ENCODE measurements at places on chromosomes 5 and 9. TPM values are rescaled to one million over a fixed set of nuclear protein-coding genes. Genes with fewer than 3 reads are reported as not detected.

DNA sequence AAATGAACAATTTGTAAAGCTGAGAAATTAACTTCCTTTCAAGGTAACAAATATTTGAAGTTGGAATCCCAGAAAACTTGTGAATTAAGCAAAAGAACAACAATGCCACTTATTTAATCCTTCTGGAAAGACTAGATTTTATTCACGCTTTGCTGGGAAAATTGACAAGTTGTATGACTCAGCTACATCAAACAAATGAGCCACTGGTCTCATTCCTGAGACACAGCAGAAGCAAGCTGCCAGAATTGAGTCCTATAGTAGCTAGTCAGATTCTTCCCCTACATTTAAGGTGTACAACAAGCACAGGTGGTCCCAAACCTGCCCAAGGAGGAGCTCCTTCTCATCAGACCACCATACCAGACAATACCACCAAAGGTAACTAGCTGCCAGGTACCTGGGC, 280.7 kb downstream of the SPOCK1 start:
- no peak overlapping the region for H3K4me3 ChIP-seq
- no peak overlapping the region for H3K27ac ChIP-seq
- H3K27me3 ChIP-seq, result no peaks in the 10 kb centered on the region

DNA sequence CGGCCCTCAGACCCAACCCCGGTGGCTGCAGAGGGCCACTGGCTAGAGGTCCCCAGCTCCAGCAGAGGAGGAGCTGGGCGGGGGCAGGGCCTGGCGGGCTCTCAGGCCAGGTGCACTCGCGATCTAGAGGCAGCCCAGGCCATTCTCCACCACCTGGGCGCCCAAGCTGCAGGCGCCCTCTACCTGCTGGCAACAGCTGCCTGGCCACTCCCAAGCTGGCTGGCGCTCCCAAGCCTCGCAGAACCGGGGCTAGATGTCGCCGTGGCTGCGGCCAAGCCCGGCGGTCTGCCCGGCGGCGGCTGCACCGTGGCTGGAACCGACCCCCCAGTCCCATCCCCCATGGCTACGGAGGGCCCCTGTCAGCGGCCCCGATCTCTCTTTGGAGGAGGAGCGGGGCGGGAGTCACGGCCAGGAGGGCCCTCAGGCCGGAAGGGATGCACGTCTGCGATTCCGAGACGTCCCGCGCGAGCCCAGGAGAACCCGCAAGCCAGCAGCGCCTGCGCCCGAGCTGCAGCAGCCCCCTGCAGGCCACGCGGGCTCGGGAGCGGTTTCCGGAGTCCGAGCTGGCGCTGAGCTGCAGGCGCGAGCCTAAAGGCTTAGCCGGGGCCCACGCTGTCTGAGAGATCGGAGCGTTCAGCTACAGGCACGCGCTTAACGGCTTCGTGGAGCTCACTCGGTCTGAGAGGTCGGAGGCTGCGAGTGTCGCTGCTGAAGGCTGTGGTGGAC, 44.3 kb upstream of the BICD2 start:
- H3K27ac ChIP-seq, result no peak overlapping the region
- no peaks in the 10 kb centered on the region for H3K36me3 ChIP-seq
- peaks cover 100% of the 10 kb centered on the region for H3K27me3 ChIP-seq
- H3K4me1 ChIP-seq, result no peaks in the 10 kb centered on the region

GRCh38 chr9:114467226-114467750, 38.0 kb downstream of the WHRN start:
- no peaks in the 10 kb centered on the region for H3K27me3 ChIP-seq
- H3K36me3 ChIP-seq, result no peaks in the 10 kb centered on the region
- H3K27ac ChIP-seq, result no peak overlapping the region
- no peaks in the 10 kb centered on the region for H3K4me1 ChIP-seq
- no peak overlapping the region for H3K4me3 ChIP-seq

GRCh38 chr5:68533571-68534084, 318.1 kb downstream of the PIK3R1 start:
- H3K4me3 ChIP-seq, result no peak overlapping the region
- no peaks in the 10 kb centered on the region for H3K27me3 ChIP-seq
- H3K27ac ChIP-seq, result no peak overlapping the region
- no peaks in the 10 kb centered on the region for H3K36me3 ChIP-seq
- H3K4me1 ChIP-seq, result no peaks in the 10 kb centered on the region

GRCh38 chr5:157671592-157672330, 428 bp downstream of the C5orf52 start:
- no peaks in the 10 kb centered on the region for H3K4me1 ChIP-seq
- DNase-seq, result no peak
- H3K27me3 ChIP-seq, result peaks cover 37% of the 10 kb centered on the region
- H3K27ac ChIP-seq, result no peak overlapping the region
- no peaks in the 10 kb centered on the region for H3K36me3 ChIP-seq

DNA sequence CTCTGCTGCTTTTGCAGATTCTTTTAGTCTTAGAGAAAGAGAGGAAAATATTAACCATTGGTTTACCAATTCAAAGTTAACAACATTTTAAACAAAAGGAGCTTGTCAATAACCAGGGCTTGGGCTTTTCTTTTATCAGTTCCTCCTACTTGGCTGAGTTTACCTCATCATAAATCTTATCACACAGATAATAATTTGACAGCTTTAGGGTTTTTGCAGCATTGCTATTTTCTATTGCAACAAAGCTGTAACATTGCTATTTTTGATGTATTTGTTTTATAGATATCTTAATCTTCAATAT, 9.8 kb upstream of the ABL1 start:
- H3K27me3 ChIP-seq, result no peaks in the 10 kb centered on the region
- DNase-seq, result no peak
- H3K36me3 ChIP-seq, result no peaks in the 10 kb centered on the region
- H3K4me1 ChIP-seq, result peaks cover 35% of the 10 kb centered on the region

DNA sequence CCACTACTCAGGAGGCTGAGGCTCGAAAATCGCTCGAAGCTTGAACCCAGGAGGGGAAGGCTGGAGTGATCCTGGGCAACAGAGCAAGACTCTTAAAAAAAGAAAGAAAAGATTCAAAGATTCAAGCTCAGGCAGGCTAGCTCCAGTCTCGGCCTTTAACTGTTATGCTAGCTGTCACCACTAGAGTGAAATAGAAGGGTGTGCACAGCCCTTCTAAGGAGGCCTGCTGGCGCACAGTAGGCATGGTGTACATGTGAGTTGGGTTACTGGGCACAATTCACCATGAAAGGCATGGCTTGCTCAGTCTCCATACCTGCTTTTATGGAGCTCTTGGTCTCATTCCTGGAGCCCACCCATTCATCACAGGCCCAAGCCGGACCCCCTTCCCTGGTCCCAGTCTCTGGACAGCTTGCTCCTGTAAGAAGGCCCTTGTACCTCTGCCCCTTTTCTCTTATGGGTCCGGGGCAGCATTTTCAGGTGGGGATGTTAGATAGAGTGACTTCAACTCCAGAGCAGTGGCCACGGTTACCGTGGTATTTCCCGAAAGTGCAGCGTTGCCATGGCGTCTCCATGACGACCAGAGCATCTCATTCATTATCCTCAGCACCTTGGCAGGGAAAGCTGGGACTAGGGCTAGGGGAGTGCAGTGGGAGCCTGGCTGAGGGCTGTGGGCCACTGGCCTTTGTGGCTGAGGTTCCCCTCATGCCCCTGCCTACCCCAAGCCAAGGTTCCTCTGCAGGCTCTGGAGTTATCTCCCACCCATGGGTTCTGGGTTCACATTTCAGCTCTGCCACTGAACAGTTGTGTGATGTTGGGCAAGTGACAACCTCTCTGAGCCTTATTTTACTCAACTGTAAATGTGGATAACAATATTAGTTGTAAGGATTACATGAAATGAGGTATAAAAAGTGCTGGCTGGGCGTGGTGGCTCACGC, 5.7 kb downstream of the NDST1 start:
- H3K4me1 ChIP-seq, result peaks cover 42% of the 10 kb centered on the region
- no peak overlapping the region for H3K4me3 ChIP-seq
- no peaks in the 10 kb centered on the region for H3K27me3 ChIP-seq
- H3K27ac ChIP-seq, result peak overlapping the region; percentile 26

DNA sequence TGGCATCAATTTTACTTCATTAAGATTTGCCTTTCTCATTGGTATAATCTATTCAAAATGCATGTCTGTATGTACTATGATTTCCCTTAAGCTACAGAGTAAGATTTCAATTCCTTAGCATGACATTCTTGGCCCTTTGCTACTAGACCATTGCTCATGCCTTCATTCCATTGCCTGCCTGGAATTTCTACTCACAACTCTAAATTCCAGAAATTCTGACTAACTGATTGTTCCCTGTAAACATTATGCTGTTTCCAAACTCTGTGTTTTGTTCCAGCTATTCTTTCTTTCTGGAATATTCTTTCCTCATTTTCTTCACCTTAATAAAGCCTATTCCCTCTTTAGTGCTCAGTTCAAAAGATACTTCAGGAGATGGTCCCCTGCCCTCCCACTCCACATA, 568.8 kb upstream of the SEMA6A start:
- H3K36me3 ChIP-seq, result no peaks in the 10 kb centered on the region
- H3K27me3 ChIP-seq, result no peaks in the 10 kb centered on the region
- no peak for DNase-seq

DNA sequence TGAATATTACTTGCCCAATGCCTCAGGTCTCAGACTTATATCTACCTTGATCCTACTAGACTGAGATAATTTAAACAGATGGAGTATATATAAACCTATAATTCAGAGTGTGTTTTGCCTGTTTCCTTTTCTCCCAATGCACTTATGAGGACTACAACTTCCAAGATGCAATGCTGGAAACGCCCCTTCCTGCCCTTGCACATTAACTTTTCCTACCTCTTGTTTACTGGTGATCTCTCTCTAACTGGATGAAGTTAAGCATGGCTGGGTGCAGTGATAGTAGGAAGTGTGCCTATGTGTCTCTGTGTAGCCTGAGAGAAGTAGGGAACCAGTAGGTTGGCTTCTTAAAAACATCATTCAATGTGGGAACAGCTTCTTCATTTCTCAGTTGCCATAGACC, 115.2 kb downstream of the SVEP1 start:
- H3K27me3 ChIP-seq, result no peaks in the 10 kb centered on the region
- DNase-seq, result no peak
- no peaks in the 10 kb centered on the region for H3K4me1 ChIP-seq
- no peaks in the 10 kb centered on the region for H3K36me3 ChIP-seq
- H3K4me3 ChIP-seq, result no peak overlapping the region

DNA sequence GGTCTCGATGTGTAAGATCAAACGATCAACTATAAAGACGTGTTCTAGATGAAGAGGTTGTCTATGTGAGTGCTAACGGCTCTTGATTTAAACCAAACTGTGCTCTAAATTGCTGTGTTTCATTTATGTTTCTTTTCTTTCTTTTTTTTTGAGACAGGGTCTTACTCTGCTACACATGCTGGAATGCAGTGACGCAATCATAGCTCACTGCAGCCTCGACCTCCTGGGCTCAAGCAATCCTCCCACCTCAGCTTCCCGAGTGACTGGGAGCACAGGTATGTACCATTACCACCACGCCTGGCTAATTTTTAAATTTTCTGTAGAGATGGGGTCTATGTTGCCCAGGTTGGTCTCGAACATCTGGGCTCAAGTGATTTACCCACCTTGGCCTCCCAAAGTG, 24.0 kb upstream of the RNF130 start:
- H3K4me3 ChIP-seq, result no peak overlapping the region
- H3K36me3 ChIP-seq, result no peaks in the 10 kb centered on the region
- no peak for DNase-seq
- H3K27me3 ChIP-seq, result no peaks in the 10 kb centered on the region
- peaks cover 11% of the 10 kb centered on the region for H3K4me1 ChIP-seq

- DNase-seq, result peak; percentile 52
- H3K27ac ChIP-seq, result no peak overlapping the region
- H3K27me3 ChIP-seq, result no peaks in the 10 kb centered on the region
- H3K4me1 ChIP-seq, result peaks cover 25% of the 10 kb centered on the region
Observed at GRCh38 chr5:149277801-149278200, 6.1 kb downstream of the AFAP1L1 start.

- no peaks in the 10 kb centered on the region for H3K36me3 ChIP-seq
- DNase-seq, result no peak
- no peaks in the 10 kb centered on the region for H3K4me1 ChIP-seq
Observed at GRCh38 chr9:29390859-29391258, 1817.6 kb upstream of the C9orf72 start.

GRCh38 chr9:116155698-116156039, 2.1 kb downstream of the PAPPA start:
- H3K4me3 ChIP-seq, result peak overlapping the region; percentile 73
- H3K27ac ChIP-seq, result no peak overlapping the region

- H3K4me3 ChIP-seq, result no peak overlapping the region
- no peak for DNase-seq
- no peaks in the 10 kb centered on the region for H3K4me1 ChIP-seq
- no peaks in the 10 kb centered on the region for H3K36me3 ChIP-seq
- no peaks in the 10 kb centered on the region for H3K27me3 ChIP-seq
Observed at GRCh38 chr5:114243972-114244317, 117.9 kb upstream of the KCNN2 start.

DNA sequence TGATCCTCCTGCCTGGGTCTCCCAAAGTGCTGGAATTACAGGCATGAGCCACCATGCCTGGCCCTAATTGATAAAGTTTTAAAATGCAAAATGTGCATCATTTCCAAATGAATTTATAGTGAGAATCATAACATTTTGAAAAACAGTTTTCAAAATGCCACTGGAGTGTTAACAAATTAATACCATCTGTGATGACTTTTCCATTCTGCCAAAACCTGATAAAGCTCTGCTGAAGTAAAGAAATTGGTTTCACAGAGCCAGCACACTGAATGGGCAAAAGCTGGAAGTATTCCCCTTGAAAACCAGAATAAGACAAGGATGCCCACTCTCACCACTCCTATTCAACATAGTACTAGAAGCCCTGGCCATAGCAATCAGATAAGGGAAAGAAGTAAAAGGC, 89.6 kb downstream of the MUSK start:
- no peaks in the 10 kb centered on the region for H3K36me3 ChIP-seq
- H3K27me3 ChIP-seq, result no peaks in the 10 kb centered on the region
- H3K4me3 ChIP-seq, result no peak overlapping the region
- no peak for DNase-seq
- no peak overlapping the region for H3K27ac ChIP-seq

DNA sequence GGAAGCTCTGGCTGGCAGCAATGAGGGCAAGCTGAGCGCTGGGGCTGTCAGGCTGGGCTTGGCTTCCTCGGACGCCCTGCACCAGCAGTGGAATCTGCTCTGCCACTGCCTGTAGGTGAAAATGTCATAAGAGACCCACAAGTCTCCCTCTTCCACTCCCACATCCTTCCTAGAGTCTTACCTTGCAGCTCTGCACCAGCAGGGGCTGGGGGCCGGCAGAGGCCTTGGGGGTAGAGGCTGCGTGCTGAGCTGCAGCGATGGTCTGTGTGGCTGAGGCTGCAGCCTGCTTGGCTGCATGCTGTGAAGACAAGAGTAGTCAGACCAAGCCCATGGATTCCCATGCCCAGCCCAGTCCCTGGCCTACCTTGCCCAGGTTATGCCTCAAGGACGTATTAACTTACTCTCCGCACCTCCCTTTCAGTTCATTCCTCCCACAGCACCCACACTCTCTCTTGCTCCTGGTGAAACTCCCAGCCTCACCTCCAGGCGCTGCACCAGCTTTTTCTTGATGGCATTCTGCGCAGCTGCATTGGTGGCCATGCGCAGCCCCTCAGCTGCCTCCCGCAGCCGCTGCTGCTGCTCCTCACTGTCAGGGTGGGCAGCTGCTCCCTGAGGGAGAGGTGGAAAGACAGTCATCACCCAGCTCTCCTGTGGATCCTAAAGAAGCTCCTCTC, 17.3 kb downstream of the TLN1 start:
- H3K4me3 ChIP-seq, result no peak overlapping the region
- H3K4me1 ChIP-seq, result no peaks in the 10 kb centered on the region
- peaks cover 77% of the 10 kb centered on the region for H3K36me3 ChIP-seq
- no peak for DNase-seq
- no peak overlapping the region for H3K27ac ChIP-seq
- H3K27me3 ChIP-seq, result no peaks in the 10 kb centered on the region

The RASEF gene
- 0.27 TPM for polyA plus RNA-seq

The SLC31A2 gene
- polyA plus RNA-seq, result 4.1 TPM

The EMB gene
- 2.5 TPM for polyA plus RNA-seq

The PCDHA13 gene
- 0.27 TPM for polyA plus RNA-seq

The KCNV2 gene
- polyA plus RNA-seq, result 0.49 TPM

The TLX3 gene
- polyA plus RNA-seq, result not detected
